ENCODE measurements at places on chromosomes 3 and 15.

DNA sequence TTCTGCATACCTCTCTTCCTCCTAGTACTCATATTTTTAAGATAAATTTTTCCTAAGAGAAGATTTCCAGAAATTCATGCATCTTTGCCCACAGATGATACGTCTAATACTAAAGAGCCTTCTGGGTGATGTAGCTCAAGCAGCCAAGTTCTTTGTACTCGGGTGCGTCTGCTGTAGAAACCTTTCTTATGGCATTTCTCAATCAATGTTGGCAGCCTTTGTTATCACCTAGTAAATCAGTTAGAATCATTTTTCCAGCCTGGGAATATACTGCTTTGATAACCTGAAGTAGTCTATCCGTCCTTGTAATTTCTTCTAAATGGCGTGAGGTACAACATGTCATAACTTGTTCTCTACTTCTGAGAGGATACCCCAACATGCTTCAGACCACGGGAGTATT lies 104.5 kb downstream of the GOLIM4 start:
- DNase-seq = no peak

DNA sequence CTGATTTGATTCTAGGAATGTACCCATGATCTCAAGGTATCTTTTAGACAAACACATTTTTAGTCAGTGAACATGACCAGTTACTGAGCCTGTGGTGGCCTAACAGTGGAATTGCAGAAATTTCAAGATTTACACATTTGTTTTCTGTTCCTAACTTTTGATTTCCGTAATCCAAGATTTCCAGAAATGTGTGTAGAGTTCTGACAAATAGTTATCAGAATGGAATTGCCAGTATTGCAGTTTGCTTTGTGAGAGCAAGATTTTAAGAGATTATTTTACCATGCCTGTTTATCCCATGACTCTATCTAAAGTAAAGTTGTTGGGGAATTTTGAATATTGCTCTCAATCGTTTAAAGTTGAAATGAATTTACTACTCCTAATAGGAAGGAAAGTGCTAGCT lies 11.7 kb upstream of the UTS2B start:
- DNase-seq = no peak

DNA sequence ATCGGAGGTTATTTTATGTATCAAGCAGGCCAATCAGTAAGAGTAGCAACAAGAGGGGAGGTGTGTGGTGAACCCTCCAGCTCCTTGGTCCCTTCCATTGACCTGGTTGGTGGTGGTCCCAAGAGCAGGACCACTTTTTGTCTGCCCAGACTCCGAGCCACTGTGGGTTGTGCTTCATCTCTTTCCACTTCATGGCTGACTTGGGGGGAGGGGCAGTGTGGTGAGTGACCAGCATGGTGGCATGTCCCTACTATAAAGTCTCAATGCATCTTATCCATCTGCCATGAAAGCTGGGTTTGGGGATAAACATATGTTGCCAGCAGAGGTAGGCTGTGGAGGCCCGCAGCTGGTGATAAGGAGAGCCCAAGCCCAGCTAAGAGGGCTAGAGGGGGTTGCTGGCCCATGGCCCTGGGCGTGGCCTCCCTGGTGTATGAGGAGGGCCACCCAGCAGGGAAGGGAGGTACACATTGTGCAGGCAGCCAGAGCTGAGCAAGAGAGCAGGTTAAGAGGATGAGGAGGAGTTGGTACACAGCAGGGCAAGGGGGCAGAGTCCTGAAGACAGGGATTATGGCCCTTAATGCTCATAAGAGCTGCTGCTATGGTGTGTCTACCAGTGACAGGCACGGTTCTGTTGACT lies 7.0 kb downstream of the AEN start:
- no peak for DNase-seq

DNA sequence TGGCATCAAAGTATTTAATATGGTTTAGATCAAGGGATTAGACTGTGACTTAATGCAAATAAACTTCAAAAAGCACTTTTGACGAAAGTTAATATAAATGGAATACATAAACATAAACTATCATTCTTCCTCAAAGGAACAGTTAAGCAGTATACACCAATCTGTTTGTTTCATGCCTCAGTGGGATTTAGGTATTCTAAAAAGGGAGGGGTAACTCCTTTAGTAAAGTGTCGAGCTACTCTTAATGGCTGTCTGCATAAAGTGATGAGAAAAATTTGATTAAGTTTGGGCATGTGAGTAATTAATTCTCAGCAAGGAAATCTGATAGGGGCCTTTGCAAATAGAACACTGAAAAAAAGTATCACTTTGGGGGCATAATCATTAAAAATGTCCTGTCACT lies 176.9 kb downstream of the FRMD5 start:
- no peak for DNase-seq

GRCh38 chr3:133404920-133405319 lies 5.1 kb downstream of the BFSP2 start:
- no peak for DNase-seq

GRCh38 chr15:92155934-92156333 lies 237.7 kb upstream of the ST8SIA2 start:
- DNase-seq = no peak

GRCh38 chr3:75687323-75687722 lies 23.2 kb downstream of the FRG2C start:
- no peak for DNase-seq

GRCh38 chr15:70530503-70530902 lies 232.9 kb downstream of the UACA start:
- no peak for DNase-seq

GRCh38 chr3:39148435-39149058 lies 4.8 kb downstream of the CSRNP1 start:
- DNase-seq = no peak

GRCh38 chr3:73461547-73461946 lies 163.2 kb downstream of the PDZRN3 start:
- no peak for DNase-seq

- no peak for DNase-seq
Observed at GRCh38 chr15:23384371-23384770, 29.8 kb downstream of the GOLGA8S start.

- no peak for DNase-seq
Observed at GRCh38 chr3:5298453-5298852, 110.9 kb downstream of the EDEM1 start.

- no peak for DNase-seq
Observed at GRCh38 chr3:4719046-4719501, 225.9 kb downstream of the ITPR1 start.
